ENCODE measurements at places on chromosomes 5 and 9.

- DNase-seq, result no peak
These were observed 1215.7 kb downstream of the MAT2B start for GRCh38 chr5:164721116-164721515.

- DNase-seq, result no peak
These were observed 14.3 kb downstream of the GRIA1 start for GRCh38 chr5:153504726-153505125.

GRCh38 chr9:109542922-109543321 lies 44.8 kb upstream of the PTPN3 start:
- DNase-seq, result no peak

DNA sequence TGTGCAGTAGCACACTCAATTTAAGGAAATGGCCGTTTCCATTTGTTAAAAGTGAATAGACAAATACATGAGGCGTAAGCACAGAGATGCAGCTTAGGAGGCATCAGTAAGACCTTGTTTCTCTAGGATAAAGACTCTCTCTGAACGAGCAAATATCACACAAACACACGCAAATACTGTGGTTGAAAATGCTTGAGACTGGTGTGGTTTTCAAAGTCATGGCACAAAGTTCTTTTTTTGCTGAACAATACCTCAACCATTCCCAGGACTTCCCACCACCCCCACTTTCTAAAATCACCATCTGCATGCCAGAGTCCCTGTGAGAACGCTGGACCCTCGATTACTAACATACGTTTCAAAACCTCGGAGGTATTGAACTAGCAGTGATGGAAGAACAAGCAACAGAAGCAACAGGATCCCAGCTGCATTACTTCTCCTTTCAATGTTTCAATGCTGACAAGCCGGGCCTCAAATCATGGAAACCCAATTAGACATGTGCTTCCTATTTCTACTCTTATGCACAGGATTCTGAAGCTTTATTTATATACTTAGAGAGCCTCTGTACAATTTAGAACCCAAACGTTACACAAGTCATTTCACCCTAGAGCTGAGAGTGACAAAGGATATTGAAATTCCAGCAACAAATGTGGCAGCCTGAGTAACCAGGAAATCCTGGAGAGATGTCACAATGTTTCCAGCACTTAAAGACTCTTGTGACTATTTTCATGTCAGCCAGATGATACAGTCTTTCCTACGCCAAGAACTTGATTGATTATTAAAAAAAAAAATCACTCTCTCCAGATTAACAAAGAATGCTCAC lies 63.9 kb downstream of the CDC14B start:
- DNase-seq, result no peak

All from pulmonary artery endothelial cell (primary cell).